Forelimb muscle (tissue), 1 donor: ENCODE measurements at places on chromosomes 16 and 17.

DNA sequence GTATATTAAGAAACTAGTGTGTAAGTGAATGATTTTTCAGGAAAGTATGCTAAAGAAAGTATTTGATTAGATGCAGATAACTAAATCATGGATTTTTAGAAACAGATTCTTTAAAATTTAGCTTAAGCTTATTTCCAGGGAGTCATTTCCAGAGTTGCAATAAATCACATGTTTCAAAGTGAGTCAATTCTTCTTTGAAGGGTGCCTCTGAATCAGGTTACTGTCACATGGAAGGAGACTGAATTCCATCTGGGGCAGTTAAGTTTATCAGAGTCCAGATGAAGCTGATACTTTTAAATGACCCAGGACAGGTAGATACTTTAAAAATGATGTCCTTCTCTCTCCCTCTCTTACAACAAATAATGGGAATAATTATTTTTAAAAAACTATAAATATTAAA, 5.0 kb downstream of the MFSD11 start:
- DNase-seq = no peak

- DNase-seq = no peak
These were observed 13.3 kb downstream of the MIEN1 start for GRCh38 chr17:39716879-39717536.

DNA sequence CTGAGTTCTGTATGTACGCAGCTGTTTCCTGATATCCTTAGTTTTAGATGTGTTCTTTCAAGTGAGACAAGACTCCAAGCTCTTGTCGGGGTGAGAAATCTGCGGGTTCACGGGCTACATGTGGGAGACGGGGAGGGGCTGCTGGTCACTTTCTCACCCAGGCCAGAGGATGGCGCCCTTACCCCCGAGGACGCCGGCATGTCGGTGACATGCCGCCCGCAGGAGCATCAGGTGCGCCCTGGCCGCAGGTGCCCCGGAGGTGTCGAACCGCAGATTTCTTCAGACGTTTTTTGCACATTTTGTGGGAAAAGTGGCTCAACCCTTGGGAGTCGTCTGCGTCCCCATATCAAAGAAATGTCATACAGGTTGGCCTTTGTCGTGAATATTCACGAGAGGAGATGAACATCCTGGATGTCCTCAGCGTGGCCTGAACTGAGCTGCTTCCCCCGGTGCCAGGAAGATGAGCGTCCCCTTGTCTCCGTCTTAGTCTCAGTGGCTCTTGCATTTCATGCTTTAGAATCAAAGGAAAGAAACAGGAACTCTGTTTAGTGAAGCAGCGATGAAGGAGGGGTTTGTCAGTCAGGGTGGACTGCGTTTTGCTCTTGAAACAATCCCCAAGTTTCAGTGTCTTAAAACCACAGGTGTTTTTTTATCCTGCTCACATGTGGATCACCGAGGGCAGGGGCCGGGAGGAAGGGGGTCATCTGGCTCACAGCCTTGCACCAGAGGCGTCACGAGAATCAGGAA, 75.4 kb upstream of the ZNF750 start:
- no peak for DNase-seq

GRCh38 chr16:85462714-85463611, 150.2 kb upstream of the GSE1 start:
- no peak for DNase-seq

DNA sequence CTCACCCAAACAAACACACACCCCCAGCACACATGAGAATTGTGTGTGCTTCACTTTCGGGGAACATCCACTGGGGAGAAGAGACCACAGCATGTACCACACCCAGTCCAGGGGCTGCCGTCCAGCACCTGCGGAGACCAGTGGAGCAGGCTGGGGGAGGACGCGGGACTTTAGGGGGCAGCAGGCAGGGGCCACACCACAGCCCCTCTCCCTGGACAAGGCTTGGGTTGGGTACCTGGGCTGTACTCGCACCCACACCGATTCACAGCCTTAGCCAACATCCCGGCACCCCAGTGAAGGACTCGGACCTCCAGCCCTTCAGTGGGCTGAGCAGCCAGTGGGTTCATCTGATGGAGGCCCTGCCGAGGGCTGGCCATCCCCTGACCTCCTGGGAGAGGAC, 63.3 kb downstream of the RBFOX3 start:
- DNase-seq = no peak

DNA sequence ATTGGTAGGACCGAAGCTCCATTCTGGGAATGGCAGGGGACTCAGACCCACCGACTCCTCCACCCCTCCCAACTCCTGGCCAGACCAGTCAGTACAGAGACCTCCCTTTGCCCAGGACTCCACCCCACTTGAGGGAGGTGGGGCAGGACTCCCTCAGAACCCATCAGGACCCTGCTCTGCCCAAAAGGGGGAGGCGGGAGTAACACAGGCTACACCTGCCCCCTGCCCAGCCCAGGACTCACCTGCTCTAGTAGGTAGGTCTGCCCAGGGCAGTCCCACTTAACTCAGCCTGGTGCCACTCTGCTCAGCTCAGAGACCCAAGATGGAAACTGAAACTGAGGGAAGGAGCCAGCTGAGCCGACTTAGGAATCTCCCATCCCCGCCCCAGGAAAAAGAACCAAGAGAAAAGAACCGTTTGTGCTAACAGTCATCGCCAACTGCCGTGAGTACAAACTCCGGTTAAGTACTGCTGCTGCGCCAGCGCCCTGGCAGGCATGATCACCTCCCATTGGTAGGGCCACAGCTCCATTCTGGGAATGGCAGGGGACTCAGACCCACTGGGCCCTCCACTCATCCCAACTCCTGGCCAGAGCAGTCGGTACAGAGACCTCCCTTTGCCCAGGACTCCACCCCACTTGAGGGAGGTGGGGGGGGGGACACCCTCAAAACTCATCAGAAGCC, 503 bp downstream of the DHX58 start:
- no peak for DNase-seq

- DNase-seq = no peak
These were observed 805 bp downstream of the HNF1B start for GRCh38 chr17:37743875-37744632.

DNA sequence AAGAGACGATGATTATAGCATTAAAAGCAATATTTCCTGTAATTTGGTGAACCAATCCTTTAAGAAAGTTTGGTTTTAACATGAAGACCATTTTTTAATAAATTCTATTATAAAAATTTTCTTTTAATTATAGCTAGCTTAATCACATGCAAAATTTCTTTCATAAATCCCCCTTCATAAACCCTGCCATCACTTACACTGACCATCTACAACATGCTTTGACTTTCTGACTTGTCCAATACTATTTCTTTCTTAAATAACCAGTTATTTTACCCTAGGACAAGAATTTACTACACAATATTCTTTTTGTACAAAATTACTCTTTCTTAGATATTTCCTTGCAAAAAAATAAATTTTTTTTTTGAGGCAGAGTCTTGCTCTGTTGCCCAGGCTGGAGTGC, 1334.8 kb downstream of the CDH11 start:
- no peak for DNase-seq

- DNase-seq = no peak
These were observed 25.7 kb downstream of the ARHGAP23 start for GRCh38 chr17:38453951-38454421.

DNA sequence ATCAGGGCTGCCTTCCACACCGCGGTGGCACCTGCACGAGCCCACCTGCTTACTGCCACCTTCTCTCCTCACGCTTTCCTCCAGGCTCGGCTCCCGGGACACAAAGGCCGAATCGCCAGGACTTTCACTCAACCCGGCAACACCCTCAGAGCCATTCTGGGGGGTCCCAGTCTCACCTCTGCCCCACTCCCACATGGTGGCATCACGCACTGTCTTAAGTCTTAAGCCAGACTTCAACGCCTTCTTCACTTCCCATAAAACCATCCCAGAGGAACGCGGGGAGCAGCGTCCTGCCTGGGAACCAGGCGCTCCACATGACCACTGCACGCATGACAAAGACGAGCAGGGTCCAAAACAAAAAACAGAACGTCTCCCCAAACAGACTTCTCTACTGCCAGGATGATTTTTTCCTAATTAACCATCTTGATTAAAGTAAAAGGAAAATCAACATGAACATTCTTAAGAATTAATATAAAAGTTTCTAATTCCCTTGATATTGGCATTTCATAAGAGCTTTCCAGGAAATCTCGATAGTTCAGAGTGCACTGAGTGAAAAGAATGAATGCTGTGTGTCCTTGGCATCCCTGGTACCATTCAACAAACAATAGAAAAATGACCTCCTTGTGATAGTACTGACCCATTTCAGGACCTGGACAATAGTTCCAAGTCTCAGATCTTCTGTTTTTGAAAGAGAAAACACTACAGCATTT, 2.6 kb downstream of the CANT1 start:
- DNase-seq = no peak

DNA sequence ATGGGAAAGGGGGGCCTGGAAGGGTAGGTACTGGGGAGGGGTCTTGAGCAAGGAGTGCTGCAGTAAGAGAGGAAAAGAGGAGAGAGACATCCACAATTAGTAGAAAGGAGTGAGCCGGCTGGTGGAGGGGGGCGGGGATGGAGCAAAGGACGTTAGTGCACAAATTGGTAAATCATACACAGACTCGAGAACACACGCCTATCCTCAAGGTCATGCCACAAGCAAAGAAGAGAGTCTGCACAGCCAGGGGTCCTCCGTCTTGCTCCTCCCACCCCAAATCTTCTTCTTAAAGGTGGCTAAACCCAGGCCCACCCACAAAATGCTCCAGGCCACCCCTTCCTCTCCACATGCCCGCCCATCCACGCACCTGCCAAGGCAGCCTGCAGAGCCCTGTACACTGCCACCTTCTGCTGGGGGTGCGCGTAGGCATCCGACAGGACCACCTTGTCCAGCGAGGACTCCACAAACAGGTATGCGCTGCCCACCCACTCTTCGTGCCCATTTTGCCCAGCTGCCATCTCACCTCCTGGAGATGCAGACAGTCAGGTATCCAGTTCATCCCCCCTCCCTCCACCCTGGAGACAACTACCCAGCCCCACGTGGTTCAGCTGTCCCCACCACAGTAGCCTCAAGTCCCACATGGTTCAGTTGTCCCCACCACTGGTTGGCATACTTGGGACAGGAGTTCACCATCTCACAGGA, 3.4 kb downstream of the TRADD start:
- no peak for DNase-seq

DNA sequence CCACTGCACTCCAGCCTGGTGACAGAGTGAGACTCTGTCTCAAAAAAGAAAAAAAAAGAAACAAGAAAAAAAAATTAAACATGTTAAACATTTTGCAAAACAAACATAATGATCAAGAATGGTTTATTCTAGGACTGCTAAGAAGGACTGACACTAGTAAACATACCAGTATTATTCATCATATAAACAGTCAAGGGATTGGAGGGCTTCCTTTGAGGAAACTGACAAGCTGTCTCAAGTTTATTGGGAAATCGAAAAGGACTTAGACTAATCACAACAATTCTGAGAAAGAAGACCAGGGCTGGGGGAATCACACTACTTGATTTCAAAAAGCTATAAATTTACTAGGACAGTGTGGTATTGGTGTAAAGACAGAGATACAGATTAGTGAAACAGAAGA, 75.5 kb downstream of the MYH10 start:
- no peak for DNase-seq
